ENCODE measurements at places on chromosomes 13 and 19.
A peak's percentile ranks its signal among the peaks of the same experiment; 100 is the strongest.

GRCh38 chr13:108877300-108877699 is 247.9 kb downstream of the MYO16 start:
- DNase-seq, result no peak

GRCh38 chr13:48563626-48564025 is 30.7 kb upstream of the RCBTB2 start:
- no peak for DNase-seq

DNA sequence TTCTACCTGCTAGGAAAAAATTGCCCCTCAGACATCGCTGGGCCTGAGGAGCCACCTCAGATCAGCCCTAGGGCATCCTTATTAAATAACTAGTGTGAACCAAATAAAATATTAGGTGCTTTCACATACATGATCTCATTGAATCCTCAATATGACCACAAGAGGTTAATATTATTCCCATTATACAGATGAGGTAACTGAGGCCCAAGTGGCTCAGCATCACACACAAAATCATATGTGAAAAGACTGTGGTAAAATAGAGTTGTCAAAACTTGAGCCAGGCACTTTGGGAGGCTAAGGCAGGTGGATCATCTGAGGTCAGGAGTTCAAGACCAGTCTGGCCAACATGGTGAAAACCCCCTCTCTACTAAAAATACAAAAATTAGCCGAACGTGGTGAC is 2.9 kb upstream of the DMKN start:
- DNase-seq, result no peak

- DNase-seq, result peak; percentile 76
Observed at GRCh38 chr13:98951266-98951665, 26.6 kb downstream of the DOCK9 start.

- no peak for DNase-seq
Observed at GRCh38 chr13:99277629-99278028, 19.4 kb upstream of the GPR18 start.

- no peak for DNase-seq
Observed at GRCh38 chr13:113545455-113545930, 39.1 kb upstream of the TFDP1 start.

DNA sequence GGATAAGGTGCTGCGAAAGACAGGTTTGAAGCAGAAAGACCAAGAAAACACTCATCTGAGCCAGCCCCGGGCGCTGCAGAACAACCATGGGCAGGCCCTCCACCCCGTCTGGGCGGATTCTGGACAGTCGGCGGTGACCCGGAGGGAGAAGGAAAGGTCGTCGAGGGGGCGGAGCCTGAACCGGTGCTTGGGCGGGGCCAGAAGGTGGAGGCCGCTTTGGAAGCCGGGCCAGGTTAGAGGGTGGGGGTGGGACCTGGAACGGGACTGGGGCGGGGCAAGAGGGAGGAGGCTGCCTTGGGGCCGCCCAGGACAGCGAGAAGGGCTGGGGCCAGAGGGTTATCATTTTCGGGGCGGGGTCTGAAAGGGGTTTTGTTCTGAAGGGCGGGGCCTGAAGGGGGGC is 5.0 kb upstream of the ZNF765 start:
- DNase-seq, result no peak

- no peak for DNase-seq
Observed at GRCh38 chr19:10706990-10707389, 5.8 kb downstream of the QTRT1 start.

DNA sequence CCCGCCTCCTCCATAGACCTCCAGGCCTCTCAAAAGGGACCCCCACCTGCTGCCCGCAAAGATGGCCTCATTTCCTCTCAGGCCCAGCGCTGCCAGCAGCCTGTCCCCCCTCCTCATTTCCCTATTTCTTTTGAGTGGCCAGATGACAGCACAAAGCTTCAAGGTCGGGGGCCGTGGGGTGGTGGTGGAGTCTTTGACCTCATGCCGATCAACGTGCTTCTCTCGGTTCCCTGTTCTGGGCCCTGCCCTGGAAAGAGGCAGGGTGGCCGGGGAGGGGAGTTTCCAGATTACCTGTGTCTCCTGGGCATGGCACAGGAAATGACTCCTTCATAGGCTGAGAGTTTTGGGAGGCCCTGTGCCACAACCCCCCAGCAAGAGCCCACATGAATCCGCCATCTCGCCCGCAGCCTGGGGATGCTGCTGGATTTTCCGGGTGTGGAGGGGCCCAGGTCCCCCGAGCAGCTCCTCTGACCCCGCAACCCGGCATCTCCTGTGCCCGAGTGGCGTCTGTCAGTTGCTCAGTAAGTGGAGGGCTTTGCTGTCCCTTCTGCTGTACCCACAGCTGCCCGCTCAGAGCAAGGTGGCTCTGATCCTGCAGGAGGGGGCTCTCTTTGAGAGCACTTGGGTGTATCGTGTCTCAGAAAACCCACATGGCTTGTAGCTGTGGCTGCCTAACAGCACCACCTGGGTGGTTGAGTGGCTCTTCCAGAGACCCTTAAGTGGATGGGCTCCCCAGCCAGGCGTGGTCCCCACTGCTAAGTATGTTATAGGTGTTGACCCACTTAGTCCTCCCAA is 139.4 kb downstream of the SIPA1L3 start:
- no peak for DNase-seq

GRCh38 chr13:43267916-43268315 is 244.5 kb downstream of the DNAJC15 start:
- DNase-seq, result no peak

- no peak for DNase-seq
Observed at GRCh38 chr13:49954674-49955455, 18.7 kb upstream of the SPRYD7 start.
